NCI-H187 (cell line): ENCODE measurements at places on chromosomes 7 and 10.

DNA sequence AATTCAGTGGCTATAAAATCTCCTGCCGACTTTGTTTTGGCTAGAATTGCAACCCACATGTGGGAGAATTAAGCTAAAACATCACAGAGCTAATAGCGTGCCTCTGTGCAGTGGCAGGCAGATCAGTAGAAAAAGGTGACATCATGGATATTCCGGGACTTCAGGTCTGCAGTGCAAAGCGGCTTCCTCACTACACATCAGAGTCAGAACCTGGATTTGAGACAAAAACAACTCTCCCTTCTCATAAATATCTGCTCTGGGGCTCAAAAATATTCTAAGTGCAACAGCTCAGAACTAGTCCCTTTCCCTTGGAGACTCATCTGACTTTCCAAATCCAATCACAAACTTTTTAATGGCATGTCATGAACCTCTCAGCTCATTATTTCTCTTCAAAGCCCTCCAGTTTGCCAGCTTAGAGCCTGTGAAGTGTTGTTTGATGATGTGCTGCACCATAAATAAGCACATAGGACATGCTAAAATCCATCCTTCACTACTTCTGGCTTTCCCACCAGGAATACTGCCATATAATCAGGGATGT, 337.1 kb downstream of the RNLS start:
- DNase-seq, result no peak

DNA sequence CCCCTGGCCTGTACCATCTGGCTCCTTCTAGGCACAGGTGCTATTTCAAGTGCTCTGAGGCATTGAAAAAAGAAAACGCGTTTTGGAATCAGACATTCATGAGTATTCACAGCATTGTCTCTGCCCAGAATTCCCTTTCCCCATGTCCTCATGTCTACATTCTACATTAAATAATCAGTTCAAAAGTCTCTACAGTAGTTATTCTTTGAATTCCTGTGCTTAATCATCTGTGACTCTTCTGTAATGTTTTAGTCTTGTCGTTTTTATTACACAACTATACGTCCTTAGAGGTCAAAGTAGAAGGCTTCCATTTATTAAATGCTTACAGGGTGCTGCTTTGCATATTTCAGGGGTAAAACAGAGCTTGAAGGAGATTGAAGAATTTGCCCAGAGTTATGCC, 95.7 kb downstream of the BICC1 start:
- no peak for DNase-seq

- DNase-seq, result no peak
These were observed 165.7 kb downstream of the HECW1 start for GRCh38 chr7:43278088-43278644.

GRCh38 chr7:117784315-117784714, 88.9 kb downstream of the CTTNBP2 start:
- no peak for DNase-seq

DNA sequence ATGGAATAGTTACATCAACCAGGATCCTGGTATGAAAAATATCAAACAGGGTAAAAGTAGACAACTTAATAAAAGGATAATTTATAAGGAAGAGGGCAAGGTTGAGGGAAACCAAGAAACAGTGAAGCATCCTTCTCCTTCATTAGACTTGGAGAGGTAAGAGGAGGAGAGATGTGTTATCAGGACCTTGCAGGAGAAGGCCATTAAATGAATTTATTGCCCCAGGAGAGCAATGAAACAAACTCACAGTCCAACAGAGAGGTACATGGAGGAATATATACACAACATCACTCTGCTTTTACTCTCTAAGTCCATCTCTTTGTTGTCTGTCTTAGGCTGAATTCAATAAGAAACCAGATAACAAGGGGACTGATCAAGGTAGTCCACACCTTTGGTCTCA, 966.2 kb downstream of the SORCS1 start:
- DNase-seq, result no peak

- no peak for DNase-seq
These were observed 1.7 kb upstream of the PAX2 start for GRCh38 chr10:100743626-100744135.

DNA sequence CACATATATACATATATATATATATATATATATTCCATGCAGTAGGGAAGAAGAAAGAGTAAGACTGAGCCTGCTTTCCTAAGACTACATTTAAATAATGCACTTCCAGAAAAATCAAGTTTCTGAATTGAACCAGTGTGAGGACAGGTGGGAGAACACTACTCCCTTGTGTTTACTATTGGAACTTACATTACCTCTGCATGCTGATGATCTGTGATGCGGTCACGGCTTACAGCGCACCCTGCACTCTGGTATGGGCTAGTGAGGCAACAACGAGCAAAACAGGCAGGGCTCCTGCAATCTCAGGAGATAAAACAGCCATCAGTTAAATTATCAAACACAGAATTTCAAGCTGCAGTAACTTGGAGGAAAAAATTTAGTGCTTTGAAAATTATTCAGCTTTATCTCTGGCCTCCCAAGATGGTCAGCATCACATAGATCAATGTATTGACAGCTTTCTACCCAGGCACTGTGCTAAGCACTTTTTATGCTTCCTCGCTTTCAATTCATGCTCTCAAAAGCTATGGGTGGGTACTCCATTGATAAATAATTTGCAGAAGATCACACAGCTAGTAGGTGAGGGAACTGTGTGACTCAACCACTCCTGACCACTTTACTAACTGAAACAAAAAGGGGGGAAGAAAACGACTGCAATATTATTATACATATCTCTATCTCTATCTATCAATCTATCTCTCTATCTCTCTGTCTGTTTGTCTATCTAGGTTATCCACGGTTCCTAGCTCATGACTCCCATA, 20.5 kb upstream of the SLC16A12 start:
- DNase-seq, result no peak

DNA sequence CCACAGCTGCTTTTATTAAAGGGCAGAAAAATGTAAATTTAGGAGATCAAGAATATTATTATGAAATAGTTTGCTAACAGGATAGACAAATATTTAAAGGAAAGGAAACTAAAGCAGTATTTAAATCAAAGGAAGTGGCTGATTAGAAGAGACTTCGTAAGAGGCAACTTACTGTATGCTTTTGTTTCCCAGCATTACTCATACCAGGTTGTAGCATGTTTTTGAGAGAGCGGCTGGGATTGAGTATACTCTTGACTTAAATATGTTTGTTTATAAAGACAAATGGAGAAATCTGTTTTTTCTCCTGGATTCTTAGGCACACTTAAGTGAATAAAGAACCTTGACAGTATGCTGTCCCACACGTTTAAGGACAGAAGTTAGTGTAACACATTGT, 293.7 kb downstream of the ZNF248 start:
- no peak for DNase-seq

GRCh38 chr10:110356628-110357245, 52.0 kb upstream of the SMNDC1 start:
- no peak for DNase-seq

DNA sequence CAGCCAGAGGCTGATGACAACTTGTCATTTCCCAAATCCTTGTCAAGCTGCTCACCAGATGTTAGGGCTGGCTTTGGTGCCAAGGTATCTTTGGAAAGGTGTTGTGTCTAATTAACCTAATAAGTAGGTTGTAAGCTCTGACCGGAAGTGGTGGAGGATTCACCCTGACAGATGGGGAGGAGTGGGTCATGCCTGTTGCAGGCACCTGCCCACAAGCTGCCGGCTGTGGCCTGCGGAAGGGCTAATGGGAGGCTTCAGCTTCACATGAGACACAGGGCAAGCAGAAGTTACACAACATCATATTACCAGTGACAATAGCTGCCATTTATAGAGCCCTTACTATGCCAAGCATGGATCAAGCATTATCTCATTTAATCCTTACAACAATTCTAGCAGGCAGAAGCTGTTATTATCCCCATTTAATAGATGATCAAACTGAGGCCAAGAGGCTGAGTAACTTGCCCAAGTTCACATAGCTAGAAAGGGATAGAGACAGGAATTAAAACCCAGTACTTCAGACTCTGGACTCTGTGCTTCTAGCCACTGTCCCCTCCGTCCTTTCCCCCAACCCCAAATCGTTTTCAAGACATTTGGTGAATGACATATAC, 63.1 kb upstream of the DUSP5 start:
- no peak for DNase-seq

DNA sequence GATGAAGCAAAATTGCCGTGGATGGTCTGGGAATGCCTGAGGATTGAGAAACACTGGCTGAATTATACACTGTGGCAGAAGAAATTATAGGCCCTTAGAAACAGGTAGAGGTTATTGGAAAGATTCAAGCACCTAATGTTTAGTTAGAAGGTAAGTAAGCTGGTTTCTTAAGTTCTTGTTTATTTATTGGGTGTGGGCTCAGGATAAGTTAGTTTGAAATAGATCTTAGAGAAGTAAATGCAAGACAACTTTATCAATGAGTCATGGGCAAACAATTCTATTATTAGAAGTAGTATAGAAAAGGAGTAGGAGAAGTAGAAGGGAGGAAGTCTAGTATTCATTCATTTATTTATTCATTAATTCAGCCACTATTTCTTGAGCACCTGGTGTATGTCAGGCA, 96.5 kb downstream of the KAT6B start:
- no peak for DNase-seq

GRCh38 chr10:93771354-93771753, 13.6 kb downstream of the LGI1 start:
- DNase-seq, result no peak

GRCh38 chr7:124566583-124566982, 199.0 kb downstream of the GPR37 start:
- DNase-seq, result no peak

GRCh38 chr10:10294881-10295529, 722.7 kb upstream of the CELF2 start:
- no peak for DNase-seq

DNA sequence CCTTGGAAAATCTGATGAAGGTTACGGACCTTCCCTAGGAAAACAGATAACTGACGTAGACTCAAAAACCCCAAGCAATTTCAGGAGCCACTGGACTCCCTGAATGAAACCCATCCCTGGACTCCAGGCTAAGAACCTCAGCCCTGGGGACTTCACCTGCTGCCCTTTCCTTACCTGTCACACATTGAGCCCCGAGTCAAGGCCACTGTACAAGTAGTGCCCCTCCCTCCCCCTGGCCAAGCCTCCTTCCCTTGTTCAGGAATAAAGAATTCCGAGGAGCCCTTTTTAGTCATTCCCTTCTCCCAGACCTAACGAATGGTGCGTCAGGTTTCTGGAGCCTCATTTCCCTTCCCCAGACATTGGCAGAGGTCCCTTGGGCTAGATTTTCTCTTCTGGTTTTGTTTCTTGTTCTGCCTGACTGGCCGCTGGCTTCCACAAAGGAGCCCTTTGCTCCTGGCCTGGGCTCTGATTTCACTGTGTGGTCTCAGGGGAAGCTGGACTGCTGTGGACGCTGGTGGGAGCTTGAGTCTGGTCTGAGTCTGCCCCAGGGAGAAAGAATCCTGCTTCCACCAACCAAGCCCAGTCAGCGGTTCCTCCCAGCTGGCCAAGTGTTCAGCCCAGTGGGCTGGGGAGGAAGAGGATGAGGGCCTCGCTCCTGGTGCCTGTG, 31.7 kb downstream of the ZNF775 start:
- no peak for DNase-seq

DNA sequence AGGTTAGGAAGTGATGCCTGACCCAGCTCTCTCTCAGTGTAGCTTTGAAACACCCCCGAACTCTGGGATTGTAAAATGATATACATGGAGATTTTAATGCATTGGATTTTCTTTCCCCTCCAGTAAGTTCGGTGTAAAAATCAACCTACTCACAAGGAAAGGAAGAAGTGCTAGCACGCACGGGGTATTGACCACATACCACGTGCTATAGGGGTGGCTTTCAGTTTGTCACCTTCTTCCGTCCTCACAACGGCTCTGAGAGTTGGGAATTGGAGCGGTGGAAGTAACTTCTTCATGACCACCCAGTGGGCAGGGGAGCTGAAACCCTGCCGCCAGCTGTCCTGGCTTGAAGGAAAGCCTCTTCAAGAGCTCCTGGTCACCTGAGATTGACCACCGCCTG, 149.4 kb upstream of the PRR15 start:
- no peak for DNase-seq

- DNase-seq, result no peak
These were observed 29.2 kb downstream of the FAM3C start for GRCh38 chr7:121366852-121367431.

GRCh38 chr10:71581376-71581775, 138.2 kb downstream of the C10orf105 start:
- no peak for DNase-seq

- DNase-seq, result no peak
These were observed 82.6 kb downstream of the JMJD1C start for GRCh38 chr10:63383141-63383540.

DNA sequence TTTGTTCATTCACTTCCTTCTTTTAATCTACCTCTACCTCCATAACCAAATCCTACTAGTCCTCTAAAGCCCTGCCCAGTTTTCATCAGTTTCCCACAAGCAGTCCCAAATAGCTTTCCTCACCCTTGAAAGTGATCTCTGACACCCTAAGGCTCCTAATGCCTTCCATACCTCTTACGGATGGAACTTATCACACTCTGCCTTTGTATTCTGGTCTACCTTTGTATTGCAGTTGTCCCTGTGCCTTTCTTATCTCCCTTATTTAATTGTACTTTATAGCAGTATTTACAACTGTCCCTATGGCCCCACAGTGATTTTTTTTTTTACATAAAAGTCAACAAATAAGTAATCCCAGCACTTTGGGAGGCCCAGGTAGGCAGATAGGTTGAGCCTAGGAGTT, 33.8 kb downstream of the ACSL5 start:
- DNase-seq, result no peak

DNA sequence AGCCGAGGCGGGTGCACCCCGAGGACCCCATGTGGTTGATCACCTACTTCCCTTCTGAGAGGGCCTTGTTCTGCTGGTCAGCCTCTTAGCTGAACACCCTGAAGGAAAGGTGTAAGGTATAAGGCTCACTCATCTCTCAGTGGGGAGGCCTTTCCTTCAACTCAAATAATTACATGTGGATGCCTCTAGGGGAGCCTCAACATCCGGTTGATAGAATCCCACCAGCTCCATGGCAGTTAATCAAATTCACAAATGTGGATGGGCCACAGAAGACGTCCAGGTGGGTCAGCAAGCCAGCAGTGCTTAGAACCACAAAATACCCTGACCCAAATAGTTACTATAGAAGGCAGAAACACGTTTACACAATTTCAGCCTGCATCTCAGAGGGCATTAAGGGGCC, 37.7 kb upstream of the ZNF32 start:
- no peak for DNase-seq

DNA sequence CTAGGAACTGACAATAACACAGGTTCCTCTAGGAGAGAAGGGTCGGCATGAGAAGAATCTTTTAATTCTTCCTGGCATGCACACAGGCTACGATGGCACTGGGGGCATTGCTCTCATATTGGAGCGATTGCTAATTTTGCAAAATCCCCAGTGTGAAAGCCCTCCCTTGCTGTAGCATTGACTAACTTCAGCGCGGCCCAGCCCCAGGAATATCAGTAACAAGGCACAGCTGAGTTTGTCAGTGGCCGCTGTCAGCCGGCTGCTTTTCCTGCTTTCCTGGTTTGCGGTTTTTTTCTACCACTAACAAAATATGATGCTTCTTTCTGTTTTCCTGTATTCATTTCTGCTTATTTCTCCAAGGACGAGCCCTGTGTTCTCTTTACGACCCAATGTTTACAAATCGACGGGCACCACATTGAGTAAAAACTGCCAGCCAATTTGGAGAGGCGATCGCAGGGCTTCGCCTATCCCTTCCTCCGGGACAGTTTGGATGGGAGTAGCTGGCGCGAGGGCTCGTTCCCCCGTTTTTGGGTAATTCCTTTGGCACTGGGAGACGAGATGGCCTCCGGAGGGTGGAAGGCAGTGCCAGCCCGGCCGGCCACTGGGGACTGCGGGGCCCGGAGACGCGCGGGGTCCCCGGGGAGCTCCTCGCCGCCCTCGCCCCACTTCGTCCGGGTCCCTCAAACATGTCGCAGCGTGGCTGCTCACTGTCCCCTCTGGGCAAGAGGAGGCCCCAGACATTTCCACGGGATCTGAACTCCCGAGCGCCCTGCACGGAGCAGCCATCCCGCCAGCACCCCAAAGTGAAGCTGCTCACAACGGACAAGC, 967 bp downstream of the ADARB2 start:
- no peak for DNase-seq
